ENCODE measurements at places on chromosomes 2 and 18. TPM values are rescaled to one million over a fixed set of nuclear protein-coding genes. Genes with fewer than 3 reads are reported as not detected.
A peak's percentile ranks its signal among the peaks of the same experiment; 100 is the strongest.

DNA sequence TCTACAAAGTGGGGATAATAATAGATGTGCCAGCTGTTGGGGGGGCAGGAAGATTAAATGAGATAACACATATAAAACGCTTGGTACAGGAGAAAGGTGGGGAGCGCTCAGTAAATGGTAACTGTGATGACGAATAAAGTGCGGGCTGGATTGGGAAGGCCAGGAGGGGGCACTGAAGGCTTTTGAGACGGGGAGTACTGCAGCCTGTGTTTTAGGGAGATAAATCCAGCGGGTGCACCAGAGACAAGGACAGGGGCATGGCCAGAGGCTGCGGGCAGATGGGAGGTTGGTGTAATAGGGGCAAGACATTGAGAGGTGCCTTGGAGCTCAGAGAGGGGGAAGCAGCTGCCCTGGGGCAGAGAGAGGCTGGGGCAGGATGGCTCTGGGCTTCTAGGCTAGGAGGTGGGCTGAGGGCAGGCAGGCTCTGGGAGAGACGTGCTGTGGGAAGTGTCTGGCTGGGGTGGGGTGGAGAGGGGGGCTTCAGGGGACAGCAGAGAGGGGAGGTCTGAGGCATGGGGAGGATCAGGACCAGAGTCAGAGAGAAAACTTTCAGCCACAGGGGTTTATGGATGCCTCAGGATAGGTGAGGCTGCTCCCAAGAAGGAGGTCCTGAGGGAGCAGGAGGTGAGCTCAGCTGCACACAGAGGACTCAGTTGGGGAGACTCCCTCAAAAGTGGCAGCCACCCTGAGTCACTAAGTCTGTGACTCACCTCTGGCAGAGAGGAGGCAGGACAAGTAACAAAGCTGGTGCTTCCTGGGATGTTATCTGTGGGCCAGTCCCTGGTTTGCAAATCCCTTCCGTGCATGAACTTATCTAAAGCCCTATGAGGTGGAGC, 18.8 kb downstream of the TEX44 start:
- DNase-seq, result no peak
- H3K36me3 ChIP-seq, result no peaks in the 10 kb centered on the region

DNA sequence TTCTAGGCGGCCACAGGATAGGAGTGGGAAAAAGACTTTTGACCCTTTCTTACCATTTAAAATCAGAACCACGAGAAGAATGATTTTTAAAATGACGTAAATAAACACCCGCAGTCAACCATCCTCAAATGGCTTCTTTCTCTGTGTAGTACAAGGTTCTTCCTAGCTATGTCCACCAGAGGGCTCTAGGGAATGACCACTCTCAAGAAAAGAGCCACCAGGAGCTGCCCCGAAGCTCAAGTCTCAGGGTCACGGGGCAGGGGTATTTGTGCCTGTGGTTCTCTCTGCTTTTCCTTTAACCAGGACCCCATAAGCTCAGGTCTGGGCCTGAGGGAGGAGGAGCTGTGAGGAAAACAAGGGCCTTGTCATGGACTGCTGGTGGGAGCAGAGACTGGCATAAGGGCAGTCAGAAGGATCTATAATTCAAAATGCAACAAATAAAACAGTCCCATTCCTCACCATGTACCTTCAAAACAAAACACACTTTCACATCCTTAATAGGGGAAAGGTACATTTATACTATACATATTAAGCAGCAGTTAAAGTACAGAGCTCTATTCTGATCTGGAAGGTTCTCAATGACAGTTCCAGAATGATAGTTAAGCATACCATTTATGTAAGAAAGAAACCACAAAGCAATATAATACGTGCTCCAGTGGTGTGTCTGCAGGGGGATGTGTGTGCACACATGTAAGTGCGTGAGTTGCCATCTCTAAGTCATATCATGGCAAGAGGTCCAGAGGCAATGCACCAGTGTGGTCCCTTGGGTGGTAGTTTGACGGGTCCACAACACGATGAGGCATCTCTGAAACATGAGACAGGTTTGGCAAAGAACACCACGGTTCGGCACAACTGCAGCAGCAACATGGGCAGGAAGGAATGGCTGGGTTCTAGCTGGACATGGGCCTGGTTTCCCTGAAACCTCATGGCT, 18.6 kb downstream of the LYPD1 start:
- H3K36me3 ChIP-seq, result no peaks in the 10 kb centered on the region
- no peak overlapping the region for H3K4me3 ChIP-seq
- H3K27me3 ChIP-seq, result no peaks in the 10 kb centered on the region
- DNase-seq, result no peak
- no peak overlapping the region for H3K27ac ChIP-seq
- no peaks in the 10 kb centered on the region for H3K4me1 ChIP-seq

GRCh38 chr2:127627740-127628571, 18.0 kb upstream of the GPR17 start:
- no peak overlapping the region for H3K27ac ChIP-seq
- no peaks in the 10 kb centered on the region for H3K4me1 ChIP-seq
- H3K27me3 ChIP-seq, result no peaks in the 10 kb centered on the region
- no peaks in the 10 kb centered on the region for H3K36me3 ChIP-seq
- peak; percentile 72 for DNase-seq

Gene NEU2
- not detected for polyA plus RNA-seq

DNA sequence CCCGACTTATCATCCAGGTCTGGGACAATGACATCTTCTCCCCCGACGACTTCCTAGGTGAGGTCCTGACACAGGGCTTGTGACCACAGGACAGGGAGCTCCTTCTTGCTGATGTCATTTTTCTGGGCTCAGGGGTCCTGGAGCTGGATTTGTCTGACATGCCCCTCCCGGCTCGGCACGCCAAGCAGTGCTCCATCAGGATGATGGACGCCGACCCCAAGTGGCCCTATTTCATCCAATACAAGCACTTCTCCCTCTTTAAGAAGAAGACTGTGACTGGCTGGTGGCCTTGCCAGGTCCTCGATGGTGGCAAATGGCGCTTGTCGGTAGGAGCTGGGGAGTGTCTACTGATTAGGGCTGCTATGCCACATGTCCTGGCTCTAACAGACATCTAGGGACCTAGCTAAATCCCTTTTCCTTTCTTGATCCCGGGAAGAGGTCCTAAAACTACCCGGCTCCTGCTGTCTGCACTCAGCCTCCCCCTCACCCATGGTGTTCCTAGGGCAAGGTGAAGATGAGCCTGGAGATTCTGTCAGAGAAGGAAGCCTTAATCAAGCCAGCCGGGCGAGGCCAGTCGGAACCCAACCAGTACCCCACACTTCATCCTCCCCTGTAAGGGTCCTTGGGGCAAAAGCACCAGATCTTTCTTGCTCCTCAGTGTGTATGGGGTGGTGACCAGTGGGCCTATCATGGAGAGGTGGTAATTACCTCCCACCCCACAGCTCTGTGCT, 36.7 kb downstream of the LMAN2L start:
- H3K4me3 ChIP-seq, result no peak overlapping the region
- H3K27ac ChIP-seq, result no peak overlapping the region
- DNase-seq, result no peak
- H3K36me3 ChIP-seq, result peaks cover 11% of the 10 kb centered on the region
- no peaks in the 10 kb centered on the region for H3K27me3 ChIP-seq

DNA sequence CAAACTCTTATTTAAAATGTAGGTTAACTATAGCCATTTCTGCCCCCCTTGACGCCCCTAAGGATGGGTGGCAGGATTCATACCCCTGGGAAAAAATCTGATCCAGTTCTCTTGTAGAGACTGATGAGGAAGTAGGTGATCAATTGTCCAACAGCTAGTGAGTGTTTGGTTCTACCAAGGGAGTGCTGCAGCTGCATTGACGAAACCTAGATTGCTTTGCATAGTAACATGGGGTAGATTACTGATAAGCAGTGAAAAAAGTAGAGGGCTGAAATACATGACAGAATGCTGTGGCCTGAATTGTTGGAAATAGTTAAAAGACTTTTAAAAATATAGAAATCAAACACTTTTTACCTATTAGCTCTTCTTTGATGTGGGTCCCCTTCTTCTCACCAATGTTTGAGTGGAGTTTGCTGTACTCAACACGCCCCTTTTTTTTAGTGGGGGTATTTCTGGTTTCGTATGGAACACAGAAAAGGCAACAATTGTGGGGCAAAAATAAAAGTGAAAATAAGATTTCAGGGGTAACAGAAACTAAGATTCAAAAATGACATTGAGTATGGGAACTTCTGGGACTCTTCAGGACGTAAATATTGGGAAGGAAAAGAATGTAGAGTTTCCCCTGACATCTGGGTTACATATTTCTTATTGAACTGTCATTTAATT, 66.2 kb downstream of the MAIP1 start:
- no peak overlapping the region for H3K4me3 ChIP-seq
- H3K36me3 ChIP-seq, result no peaks in the 10 kb centered on the region
- H3K27me3 ChIP-seq, result no peaks in the 10 kb centered on the region
- DNase-seq, result no peak

Gene CRYBA2
- polyA plus RNA-seq, result not detected

Gene GNAL
- polyA plus RNA-seq, result 2.7 TPM

DNA sequence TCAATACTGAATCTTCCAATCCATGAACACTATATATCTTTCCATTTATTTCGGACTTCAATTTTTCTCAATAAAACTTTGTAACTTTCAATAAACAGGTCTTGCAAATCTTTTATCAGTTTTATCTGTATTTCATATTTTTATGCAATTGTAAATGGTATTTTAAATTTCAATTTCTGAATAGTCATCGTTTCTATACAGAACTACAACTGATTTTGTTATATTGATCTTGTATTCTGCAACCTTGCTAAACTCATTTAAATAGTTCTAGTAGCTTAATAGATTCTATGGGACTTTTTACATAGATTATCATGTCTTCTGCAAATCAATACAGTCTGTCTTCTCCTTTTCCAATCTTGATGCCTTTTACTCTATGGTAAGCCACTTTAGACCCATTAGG, 90.4 kb downstream of the FAM228A start:
- H3K36me3 ChIP-seq, result no peaks in the 10 kb centered on the region
- no peak for DNase-seq
- no peaks in the 10 kb centered on the region for H3K4me1 ChIP-seq
- H3K4me3 ChIP-seq, result no peak overlapping the region
- H3K27ac ChIP-seq, result no peak overlapping the region

Gene TEX51
- polyA plus RNA-seq, result not detected

Gene CHST10
- 3.9 TPM for polyA plus RNA-seq

Gene LAMA3
- polyA plus RNA-seq, result 3.4 TPM

- H3K36me3 ChIP-seq, result no peaks in the 10 kb centered on the region
- H3K4me3 ChIP-seq, result no peak overlapping the region
- no peak for DNase-seq
- H3K27me3 ChIP-seq, result no peaks in the 10 kb centered on the region
- peaks cover 1% of the 10 kb centered on the region for H3K4me1 ChIP-seq
Observed at GRCh38 chr2:75021672-75022071, 63.2 kb downstream of the POLE4 start.

DNA sequence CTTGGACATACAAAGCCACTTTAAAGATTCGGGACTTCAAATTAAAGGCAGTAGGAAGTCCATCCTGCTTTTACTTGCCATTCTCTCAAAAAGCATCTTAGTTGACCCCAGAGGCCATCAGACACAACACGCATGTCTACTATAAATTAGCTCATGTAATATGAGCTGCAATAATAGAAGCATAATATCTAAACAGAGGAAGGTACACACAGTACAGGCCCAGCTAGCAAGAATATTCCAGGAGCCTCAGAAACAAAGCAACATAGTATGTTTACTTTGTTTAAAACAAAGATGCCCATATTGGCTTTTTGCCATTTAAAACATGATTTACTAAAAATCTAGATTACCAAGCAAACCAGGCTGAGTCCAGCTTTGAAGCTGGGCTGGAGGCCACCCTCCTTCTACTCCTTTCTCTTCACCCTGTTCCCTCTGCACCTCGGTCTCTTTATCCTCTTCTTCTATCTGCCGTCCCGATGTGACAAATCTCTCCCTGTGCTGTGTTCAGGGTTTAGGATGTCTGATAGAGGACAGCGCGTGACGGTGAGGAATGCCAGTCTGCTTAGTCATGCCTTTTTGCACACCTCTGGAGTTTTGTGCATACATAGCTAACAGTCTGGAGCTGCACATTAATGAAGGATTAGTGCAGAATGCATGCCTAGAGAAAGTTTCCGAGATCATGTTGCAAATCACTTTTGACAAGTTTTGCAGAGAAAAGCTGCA, 28.2 kb downstream of the DTNA start:
- no peak for DNase-seq
- H3K27ac ChIP-seq, result no peak overlapping the region
- H3K4me1 ChIP-seq, result peaks cover 15% of the 10 kb centered on the region
- no peaks in the 10 kb centered on the region for H3K27me3 ChIP-seq

Gene IL1R1
- polyA plus RNA-seq, result 47.0 TPM

Gene ACADL
- 12.1 TPM for polyA plus RNA-seq

DNA sequence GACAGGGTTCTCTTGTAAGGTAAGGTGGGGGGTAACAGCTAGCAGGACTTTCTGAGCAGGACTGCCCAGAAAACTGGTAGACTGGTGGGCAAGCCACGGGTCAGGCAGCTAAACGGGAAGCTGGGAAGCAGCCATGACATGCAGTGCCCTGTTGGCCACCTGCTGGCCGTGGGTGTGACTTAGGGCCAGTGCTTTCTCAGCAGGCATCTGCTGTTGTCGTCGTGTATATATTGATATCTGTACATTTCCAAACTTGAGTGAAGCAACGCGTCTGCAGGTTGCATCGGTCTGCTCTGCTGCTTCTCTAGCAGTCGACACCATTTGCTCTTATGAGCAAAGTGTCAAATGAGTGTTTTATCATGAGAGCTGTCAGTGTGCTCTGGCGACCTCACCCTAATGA, 31.0 kb downstream of the COA5 start:
- H3K4me3 ChIP-seq, result no peak overlapping the region
- no peak overlapping the region for H3K27ac ChIP-seq
- H3K4me1 ChIP-seq, result no peaks in the 10 kb centered on the region
- H3K36me3 ChIP-seq, result peaks cover 2% of the 10 kb centered on the region
- no peak for DNase-seq
- H3K27me3 ChIP-seq, result no peaks in the 10 kb centered on the region

GRCh38 chr2:119724656-119725485, 34.9 kb upstream of the PTPN4 start:
- H3K27me3 ChIP-seq, result no peaks in the 10 kb centered on the region
- no peak for DNase-seq
- H3K27ac ChIP-seq, result no peak overlapping the region
- H3K4me3 ChIP-seq, result no peak overlapping the region
- no peaks in the 10 kb centered on the region for H3K4me1 ChIP-seq
- no peaks in the 10 kb centered on the region for H3K36me3 ChIP-seq

Gene ALPP
- polyA plus RNA-seq, result not detected

Gene MC5R
- not detected for polyA plus RNA-seq

DNA sequence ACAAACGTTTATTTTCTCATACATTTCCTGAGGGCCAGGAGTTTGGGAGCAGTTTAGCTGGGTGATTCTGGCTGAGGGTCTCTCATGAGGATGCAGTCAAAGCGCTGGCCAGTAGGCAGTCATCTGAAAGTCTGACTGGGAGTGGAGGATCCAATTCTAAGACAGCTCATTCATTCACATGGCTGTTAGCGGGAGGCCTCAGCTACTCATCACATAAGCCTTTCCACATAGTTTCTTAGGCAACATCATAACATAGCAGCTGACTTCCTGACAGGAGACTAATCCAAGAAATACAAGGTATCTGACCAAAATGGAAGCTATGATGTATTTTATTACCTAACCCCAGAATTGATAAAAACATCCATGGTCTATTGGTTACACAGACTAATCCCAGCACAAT, 2.9 kb upstream of the MRPL44 start:
- no peak for DNase-seq
- H3K27ac ChIP-seq, result no peak overlapping the region
- no peaks in the 10 kb centered on the region for H3K27me3 ChIP-seq
- H3K4me3 ChIP-seq, result no peak overlapping the region
- H3K36me3 ChIP-seq, result no peaks in the 10 kb centered on the region
- no peaks in the 10 kb centered on the region for H3K4me1 ChIP-seq
